ENCODE measurements at places on chromosomes 7 and 10. TPM values are rescaled to one million over a fixed set of nuclear protein-coding genes. Genes with fewer than 3 reads are reported as not detected.

Gene HOXA11
- total RNA-seq = 0.57 TPM

Gene TRPV5
- total RNA-seq = not detected

GRCh38 chr7:39365751-39366295 lies 200.4 kb upstream of the YAE1 start:
- peaks cover 4% of the 10 kb centered on the region for H3K27me3 ChIP-seq
- no peak overlapping the region for H3K4me3 ChIP-seq
- no peaks in the 10 kb centered on the region for H3K4me1 ChIP-seq
- H3K36me3 ChIP-seq = no peaks in the 10 kb centered on the region
- no peak overlapping the region for H3K27ac ChIP-seq
- no peak for DNase-seq

DNA sequence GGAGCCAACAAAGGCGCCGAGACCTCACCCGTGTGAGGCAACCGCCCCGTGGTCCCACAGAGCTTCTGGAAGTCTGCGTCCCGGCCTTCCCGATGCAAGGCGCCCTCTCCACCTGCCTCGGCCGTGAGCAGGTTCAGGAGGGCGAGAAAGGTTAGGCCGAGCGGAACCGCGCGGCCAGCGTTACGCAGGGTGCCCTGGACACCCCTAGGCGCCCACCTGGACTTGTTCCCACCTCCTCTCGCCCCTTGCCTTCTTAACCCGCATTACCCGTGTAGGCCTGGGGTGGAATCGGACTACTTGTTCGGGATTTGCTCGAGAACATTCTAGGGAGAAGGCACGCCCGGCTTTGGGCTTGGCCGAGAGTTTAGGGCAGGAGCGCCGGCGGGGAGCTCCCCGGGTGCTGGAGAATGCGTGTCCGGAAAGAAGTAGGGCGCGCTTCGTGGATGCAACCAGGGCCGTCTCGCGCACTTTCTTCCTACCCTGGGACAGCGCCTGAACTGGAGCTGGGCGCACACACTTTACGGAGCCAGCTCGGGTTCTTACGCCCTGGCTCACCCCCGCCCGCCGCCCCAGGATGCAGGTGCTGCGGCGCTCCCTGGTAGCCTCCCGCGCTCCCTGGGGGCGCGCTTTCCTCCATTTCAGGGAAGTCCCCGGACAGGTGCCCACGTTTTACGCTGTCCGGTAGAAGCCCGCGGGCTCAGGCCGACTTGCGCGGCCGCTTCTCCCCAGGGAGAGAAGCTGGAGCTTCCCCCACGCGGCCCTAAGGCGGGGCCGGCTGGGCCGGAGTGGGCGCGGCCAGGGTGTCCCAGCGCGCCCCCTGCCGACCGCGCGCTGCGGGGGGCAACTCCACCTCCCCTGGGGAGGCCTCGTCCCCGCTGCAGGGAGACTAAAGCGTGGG lies 74.5 kb downstream of the INSIG1 start:
- H3K27ac ChIP-seq = no peak overlapping the region
- H3K27me3 ChIP-seq = peaks cover 30% of the 10 kb centered on the region
- H3K4me1 ChIP-seq = no peaks in the 10 kb centered on the region

Data from Panc1 (cell line).